ENCODE measurements at places on chromosomes 4 and X.

DNA sequence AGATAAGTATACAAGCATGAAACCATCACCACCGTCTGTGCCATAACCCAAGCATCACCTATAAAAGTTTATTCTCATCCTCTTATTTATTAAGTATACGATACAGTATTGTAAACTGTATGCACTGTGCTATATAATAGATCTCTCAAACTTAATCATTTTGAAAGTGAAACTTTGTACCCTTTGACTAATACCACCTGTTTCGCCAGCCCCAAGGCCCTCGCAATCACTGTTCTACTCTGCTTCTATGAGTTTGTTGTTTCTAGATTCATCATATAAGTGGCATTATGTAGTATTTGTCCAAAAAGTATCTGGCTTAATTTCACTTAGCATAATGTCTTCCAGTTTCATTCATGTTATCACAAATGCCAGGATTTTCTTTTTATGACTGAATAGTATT, 72.1 kb upstream of the DOCK11 start:
- DNase-seq = no peak

DNA sequence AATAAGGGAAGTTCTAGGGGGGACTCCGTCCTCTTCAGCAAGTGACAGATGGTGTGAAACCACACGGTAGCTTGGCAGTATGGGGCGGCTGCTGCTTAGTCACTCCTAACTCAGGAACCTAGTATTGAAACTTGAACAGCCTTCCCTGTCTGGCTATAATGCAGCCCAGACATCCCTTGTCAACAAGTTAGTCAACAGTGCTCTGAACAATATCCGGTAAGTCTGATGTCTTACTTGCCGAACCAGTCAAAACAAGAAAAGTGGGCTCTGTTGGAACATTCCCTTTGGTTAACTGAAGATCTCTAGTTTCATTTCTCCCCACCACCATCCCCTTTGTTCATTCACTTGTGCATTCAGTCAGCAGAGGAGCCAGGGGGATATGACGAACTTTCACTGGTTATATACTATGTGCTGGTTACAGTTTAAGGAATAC, 18.7 kb upstream of the CXCL13 start:
- no peak for DNase-seq

- DNase-seq = no peak
Observed at GRCh38 chr4:53274609-53275268, 91.1 kb downstream of the SCFD2 start.

DNA sequence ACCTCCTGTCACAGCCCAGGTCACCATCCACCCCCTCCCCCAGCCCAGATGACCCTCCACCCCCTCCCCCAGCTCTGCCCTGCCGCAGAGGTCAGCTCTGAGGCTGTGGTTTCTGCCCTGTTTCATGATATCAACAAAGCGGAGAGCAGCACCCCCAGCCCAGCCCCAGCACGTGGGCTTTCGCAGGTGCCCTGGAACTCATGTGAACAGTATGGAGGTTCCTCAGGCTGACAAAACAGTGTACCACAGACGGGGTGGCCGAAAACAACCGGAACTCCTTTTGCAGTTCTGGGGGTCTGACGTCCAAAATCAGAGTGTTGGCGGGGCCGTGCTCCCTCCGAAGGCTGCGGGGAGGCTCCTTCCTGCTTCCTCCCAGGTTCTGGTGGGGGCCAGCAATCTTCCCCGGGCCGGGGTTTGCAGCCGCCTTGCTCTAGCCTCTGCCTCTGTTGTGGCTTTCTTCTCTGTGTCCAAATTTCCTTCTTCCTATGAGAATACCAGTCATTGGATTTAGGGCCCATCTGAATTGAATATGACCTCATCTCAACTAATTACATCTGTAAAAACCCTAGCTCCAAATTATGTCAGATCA, 7.9 kb upstream of the PSAPL1 start:
- no peak for DNase-seq

DNA sequence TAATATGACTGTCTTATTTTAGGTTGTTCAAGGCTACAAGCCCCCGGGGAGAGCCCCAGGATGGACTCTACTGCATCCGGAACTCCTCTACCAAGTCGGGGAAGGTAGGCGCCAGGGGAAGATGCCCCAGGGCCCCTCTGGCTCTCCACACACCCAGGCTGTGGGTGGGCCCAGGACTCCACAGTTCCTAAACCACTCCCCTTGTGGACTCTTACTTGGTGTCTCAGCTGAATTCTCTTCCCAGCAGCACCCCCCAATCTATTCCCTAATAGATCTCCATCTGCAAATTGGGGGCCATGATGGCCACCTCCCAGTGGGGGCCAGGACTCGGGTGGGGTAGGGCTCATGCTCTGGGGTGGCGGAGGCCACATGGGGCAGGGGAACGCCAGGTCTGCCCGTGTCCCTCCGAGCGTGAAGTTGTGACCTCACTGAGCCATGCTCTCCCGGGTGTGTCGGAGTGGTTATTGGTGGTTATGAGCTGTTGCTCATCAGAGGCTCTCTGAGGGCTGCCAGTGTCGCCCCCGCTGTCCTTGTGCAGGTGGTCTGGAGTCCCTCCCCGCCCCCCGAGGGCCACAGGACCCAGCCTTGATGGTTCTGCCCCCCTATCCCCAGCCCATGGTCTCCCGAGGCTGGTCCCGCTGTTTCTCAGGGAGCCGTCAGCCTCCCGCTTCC, 11.2 kb upstream of the ADD1 start:
- DNase-seq = peak; percentile 15

DNA sequence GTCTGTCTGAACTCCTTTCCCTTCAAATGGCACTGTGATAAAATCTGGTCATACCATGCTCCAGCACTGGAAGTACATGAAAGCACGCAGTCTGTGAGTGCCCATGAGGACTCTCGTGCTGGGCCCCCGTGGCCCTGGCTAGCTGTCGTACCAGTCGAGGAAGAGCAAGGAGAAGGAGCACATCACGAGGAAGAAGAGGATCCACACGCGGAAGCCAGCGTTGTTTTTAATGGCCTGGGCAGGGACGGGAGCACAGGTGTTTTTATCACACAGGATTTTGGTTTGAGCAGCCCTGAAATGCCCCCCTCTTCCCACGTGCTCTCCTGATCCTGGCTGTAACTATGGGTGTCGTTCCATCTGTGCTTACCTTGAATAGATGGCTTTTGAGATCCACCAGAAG, 33.0 kb downstream of the NSG1 start:
- no peak for DNase-seq

GRCh38 chrX:154735695-154736393, 15.0 kb downstream of the GAB3 start:
- DNase-seq = no peak

GRCh38 chr4:70183168-70183939, 12.2 kb upstream of the ODAM start:
- DNase-seq = no peak

- DNase-seq = no peak
Observed at GRCh38 chr4:32680946-32681345, 1960.8 kb downstream of the PCDH7 start.

GRCh38 chrX:71653344-71653743, 14.0 kb upstream of the LOC101059915 start:
- DNase-seq = no peak

- no peak for DNase-seq
Observed at GRCh38 chrX:3351276-3351675, 4.8 kb upstream of the MXRA5 start.

- DNase-seq = peak; percentile 76
Observed at GRCh38 chrX:135985157-135985972, at the start of gene SLC9A6. Gene SLC9A6, plus strand, starts transcription at chrX:135985435. Its CDS starts 224 bp downstream, at chrX:135985659.

DNA sequence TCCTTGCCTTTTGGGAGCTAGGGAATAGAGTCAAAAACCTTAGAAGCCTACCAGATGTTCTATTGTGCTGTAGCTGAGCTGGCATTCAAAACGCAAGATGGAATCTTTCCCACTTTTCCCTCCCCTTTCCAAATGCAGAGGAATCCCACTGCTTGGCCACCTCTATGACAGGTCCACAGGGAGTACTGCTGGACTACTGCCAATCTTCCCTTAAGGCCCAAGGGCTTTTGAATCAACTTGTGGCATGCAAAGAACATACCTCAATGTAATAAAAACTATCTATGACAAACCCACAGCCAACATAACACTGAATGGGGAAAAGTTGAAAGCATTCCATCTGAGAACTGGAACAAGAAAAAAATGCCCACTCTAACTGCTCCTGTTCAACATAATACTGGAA, 139.2 kb upstream of the AGTR2 start:
- DNase-seq = no peak

GRCh38 chrX:153984351-153985178, 12.0 kb downstream of the TMEM187 start:
- no peak for DNase-seq

- DNase-seq = no peak
Observed at GRCh38 chr4:88196523-88197185, 38.2 kb upstream of the ABCG2 start.

GRCh38 chr4:102601586-102602227, 100.5 kb downstream of the NFKB1 start:
- DNase-seq = no peak

- DNase-seq = no peak
Observed at GRCh38 chrX:8377041-8377440, 87.6 kb upstream of the VCX3B start.

DNA sequence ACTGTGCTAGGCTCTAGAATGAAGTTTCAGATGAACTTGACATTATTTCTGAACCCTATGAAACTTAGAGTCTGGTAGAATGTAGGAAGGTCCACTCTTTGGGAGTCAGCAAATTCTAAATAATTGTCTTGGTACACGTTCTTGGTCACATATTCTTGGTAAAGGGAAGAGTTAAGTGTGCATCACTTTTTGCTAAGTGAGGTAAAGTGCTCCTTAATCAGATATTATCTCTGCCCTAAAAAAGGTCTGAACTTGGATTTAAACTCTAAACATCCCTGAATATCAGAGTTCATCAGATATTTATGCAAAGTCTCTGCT, 7.2 kb downstream of the OCIAD2 start:
- DNase-seq = no peak

DNA sequence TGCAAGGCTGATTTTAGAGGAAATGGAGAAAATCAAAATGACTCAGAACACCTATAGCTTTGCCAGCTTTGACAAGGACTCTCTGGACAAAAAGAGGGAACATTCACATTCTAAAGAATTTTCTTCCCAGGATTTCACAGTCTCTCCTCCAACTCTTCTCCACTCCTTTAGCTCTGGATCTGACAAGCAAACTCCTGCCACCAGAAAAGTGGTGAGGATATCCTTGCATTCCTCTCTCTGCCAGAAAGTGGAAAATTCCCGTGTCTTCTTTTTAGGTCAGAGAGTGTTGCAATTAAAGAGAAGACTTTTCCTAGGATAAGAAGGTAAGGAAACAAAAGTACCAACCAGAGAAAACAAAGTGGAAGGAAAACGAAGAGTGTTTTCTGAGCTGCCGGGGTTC, 16.1 kb upstream of the PDGFRA start:
- DNase-seq = no peak

- DNase-seq = no peak
Observed at GRCh38 chr4:35793045-35793722, 451.1 kb downstream of the ARAP2 start.

GRCh38 chr4:168408620-168409019, 71.7 kb downstream of the DDX60L start:
- no peak for DNase-seq

All from head of caudate nucleus (tissue), 42 donors.